Right atrium auricular region (tissue), 2 donors: ENCODE measurements at places on chromosomes 6 and 20. TPM values are rescaled to one million over a fixed set of nuclear protein-coding genes. Genes with fewer than 3 reads are reported as not detected.

GRCh38 chr6:141335477-141336273, 797.0 kb upstream of the GJE1 start:
- no peaks in the 10 kb centered on the region for H3K36me3 ChIP-seq
- no peak overlapping the region for H3K4me3 ChIP-seq
- H3K27me3 ChIP-seq, result no peaks in the 10 kb centered on the region
- DNase-seq, result no peak
- H3K27ac ChIP-seq, result no peak overlapping the region

DNA sequence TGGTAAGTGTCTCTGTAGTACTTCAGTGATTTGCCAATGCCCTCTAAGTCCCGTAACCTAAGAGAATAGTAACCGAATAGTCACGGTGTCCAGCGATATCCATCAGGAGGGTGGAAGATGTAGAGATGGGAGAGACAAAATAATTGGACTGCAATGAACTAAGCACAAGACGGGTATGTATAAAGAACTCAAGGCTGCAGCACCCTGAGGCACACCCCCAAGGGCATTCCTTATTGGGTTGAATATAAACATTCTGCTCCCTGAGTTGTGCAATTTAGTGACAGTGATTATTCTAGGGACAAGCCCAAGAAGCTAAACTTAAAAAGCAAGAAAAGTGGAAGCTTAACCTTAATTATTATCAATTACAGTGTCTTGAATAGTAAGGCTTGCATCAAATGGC, 14.6 kb downstream of the DST start:
- no peak overlapping the region for H3K4me3 ChIP-seq
- no peak overlapping the region for H3K27ac ChIP-seq
- H3K36me3 ChIP-seq, result peaks cover 95% of the 10 kb centered on the region
- H3K4me1 ChIP-seq, result no peaks in the 10 kb centered on the region
- no peaks in the 10 kb centered on the region for H3K27me3 ChIP-seq

MYB gene
- total RNA-seq, result not detected

DNA sequence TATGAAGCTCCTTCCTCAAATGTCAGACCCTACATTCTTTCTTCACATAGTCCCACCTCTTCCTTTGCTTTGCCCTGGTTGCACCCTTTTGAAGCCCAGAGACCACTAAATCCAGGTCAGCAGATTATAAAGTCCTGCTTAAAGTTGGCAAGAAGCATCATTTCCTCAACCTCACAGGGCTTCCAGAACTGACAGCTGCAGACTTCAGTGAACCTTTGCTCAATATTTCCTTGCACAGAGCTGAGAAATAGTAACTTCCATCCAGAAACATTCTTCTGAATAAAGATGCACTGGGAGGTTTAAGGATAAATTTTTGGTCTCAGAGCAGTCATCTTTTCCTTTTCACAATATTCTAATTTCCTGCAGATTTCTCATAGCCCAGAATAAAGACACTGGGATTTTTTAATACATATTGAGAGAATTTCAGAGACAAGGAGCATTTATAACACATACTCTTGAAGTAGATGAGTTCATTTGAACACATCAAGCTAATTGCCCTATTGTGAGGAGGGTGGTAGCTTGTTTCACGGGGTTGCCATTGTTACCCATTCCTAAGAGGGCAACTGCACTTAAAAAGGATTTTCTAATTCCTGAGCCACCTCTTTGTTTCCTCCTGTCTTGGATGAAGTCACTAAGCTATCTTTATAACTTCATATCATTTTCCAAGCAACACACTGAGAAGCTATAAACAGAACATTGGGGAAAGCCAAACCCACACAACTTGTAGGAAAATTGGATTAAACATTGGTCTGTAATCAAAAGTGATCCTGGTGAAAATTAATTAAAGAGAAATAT, 150.2 kb upstream of the PLN start:
- no peak overlapping the region for H3K4me3 ChIP-seq
- no peak for DNase-seq
- no peaks in the 10 kb centered on the region for H3K36me3 ChIP-seq
- H3K4me1 ChIP-seq, result no peaks in the 10 kb centered on the region

DNA sequence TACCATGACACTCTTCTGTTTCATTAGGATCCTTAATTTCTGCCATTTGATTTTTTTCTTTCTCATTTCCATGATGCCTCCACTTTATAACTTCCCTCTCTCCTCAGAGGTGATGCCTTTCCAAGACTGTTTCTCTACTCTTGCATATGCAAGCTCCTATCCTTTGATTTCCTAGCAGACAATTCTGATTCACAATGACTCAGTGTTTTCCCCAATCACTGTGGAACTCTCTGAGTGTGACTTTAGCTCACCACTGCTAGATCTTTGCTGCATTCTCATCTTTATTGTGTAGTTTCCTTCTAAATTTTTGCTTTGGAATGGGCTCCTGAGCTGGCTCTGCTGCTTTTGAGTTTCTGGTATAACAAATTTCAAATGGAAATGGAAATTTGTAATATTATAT, 184.9 kb downstream of the TINAG start:
- no peak overlapping the region for H3K4me3 ChIP-seq
- H3K36me3 ChIP-seq, result no peaks in the 10 kb centered on the region
- H3K27me3 ChIP-seq, result no peaks in the 10 kb centered on the region

GRCh38 chr20:1081891-1082290, 36.5 kb upstream of the PSMF1 start:
- DNase-seq, result no peak
- H3K4me3 ChIP-seq, result no peak overlapping the region
- H3K36me3 ChIP-seq, result no peaks in the 10 kb centered on the region

PSORS1C2 gene
- not detected for total RNA-seq

SLC18B1 gene
- total RNA-seq, result 3.2 TPM

DNA sequence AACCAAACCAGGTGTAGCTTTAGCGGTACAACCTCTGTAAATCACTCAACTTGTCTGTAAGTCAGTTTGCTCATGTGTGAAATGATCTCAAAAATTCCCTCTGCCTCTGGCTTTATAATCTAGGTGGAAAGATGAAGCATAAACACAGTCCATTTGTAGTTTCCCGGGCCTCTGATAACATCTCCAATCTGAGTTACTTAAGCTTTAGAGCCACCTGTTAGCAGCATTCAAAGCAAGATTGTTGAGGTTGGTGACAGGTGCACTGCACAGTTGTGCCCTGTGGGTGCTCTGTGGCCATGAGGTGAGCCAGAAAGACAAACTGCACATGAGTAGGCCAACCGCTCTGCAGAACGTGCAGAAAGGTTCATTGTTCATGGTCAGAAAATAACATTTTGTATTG, 53.7 kb downstream of the MOCS1 start:
- H3K27ac ChIP-seq, result no peak overlapping the region
- DNase-seq, result no peak
- peaks cover 20% of the 10 kb centered on the region for H3K4me1 ChIP-seq
- H3K4me3 ChIP-seq, result no peak overlapping the region
- no peaks in the 10 kb centered on the region for H3K27me3 ChIP-seq
- peaks cover 16% of the 10 kb centered on the region for H3K36me3 ChIP-seq

OR2H2 gene
- not detected for total RNA-seq

GRCh38 chr20:50418890-50419642, 91.1 kb upstream of the PTPN1 start:
- DNase-seq, result no peak
- no peak overlapping the region for H3K4me3 ChIP-seq
- H3K36me3 ChIP-seq, result no peaks in the 10 kb centered on the region
- H3K27ac ChIP-seq, result no peak overlapping the region
- no peaks in the 10 kb centered on the region for H3K27me3 ChIP-seq

- H3K4me3 ChIP-seq, result peak overlapping the region; percentile 89
- peak overlapping the region; percentile 95 for H3K27ac ChIP-seq
- H3K27me3 ChIP-seq, result no peaks in the 10 kb centered on the region
These were observed 2.0 kb downstream of the LAMA5 start for GRCh38 chr20:62364911-62365736.

DNA sequence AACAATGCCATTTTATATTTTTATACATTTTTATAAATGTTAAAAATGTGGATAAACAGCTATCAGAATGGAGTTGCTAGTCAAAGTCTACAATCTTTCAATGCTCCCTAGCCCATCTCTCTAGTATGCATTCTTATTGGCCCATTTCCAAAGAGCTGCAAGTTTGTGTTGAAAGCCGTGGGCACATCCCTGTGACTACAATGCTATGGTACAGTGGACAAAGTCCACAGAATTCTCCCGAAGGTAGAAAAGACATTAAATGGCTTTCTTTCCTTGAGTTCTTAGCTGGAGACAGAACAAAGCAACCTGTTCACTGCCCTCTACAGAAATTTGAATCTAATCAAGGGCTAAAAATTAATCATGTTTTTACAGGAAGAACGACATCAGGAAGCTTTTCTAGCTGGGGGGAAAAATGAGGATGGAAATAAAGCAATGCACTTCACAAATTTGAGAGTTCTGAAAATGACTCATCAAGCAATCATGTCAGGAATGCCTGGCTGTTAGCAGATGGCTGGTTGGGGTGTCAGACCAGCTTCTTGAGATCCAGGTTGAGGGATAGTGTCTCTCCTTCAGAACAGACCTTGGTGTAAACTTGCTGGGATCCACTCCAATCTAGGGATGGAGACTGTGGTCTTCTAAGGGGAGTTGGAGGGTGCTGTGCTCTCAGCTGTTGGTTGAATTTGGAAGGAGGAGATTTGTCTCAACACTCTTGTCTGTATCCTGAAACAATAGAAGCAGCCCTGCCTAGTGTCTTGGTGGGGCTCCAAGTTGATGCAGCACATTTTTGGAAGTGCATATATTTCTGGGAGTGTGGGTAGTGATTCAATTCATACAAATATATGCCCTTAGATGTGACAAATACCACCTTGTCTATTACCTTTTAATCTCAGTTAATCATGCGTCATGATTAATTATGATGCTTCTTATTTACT, 143.4 kb upstream of the PHACTR1 start:
- no peaks in the 10 kb centered on the region for H3K27me3 ChIP-seq
- H3K4me1 ChIP-seq, result no peaks in the 10 kb centered on the region
- H3K36me3 ChIP-seq, result no peaks in the 10 kb centered on the region
- DNase-seq, result no peak

GRCh38 chr6:17884498-17885478, 102.6 kb downstream of the KIF13A start:
- H3K27me3 ChIP-seq, result no peaks in the 10 kb centered on the region
- DNase-seq, result no peak
- no peak overlapping the region for H3K4me3 ChIP-seq

EYS gene
- total RNA-seq, result not detected

TRDN gene
- total RNA-seq, result 90.2 TPM
